ENCODE measurements at places on chromosomes 1 and 21.

GRCh38 chr21:45041351-45041805, 33.0 kb upstream of the ADARB1 start:
- DNase-seq: no peak

GRCh38 chr1:55321942-55322341, 106.8 kb upstream of the USP24 start:
- no peak for DNase-seq

GRCh38 chr21:16592381-16592780, 862.6 kb downstream of the USP25 start:
- DNase-seq: no peak

DNA sequence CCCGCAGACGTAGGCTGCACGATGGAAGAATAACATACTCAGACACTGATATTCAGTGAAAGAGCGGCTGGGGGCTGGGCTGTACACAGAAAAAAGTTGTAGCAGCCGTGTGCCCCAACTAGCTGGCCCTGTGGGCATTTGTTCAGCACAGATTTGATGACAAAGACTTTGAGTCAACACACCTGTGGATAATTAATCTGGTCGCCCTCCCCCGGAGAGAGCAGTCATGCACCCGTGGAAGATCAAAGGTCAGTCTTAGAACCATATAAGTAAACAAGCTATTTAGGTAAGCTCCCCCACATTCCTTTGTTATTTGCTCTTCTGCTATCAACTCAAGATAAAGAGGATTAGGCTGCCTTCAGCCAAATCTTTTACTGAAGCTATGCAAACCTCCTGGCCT, 148.4 kb upstream of the HMCN1 start:
- no peak for DNase-seq

DNA sequence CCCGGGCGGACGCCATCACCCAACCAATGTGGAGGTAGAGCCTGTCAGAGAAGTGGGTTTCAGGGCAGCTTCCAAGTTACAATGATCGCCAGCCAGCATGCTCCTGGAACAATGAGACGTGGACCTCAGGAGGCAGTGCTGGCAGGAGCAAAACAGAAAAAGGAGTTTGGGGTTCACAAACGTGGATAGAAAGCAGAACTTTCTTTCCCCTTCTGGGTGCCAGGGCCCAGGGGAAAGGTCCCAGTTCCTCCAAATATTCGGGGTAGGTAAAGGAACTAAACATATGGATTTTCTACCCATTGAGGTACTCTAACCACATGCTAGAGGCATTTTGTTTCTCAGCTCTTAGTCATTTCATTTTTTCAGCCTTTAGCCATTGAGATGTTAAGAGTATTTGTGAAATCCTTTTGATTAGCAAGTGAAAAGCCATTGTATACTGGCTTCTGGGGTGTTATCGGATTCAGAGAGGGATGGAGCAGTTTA, 488.4 kb upstream of the ADGRL2 start:
- no peak for DNase-seq

DNA sequence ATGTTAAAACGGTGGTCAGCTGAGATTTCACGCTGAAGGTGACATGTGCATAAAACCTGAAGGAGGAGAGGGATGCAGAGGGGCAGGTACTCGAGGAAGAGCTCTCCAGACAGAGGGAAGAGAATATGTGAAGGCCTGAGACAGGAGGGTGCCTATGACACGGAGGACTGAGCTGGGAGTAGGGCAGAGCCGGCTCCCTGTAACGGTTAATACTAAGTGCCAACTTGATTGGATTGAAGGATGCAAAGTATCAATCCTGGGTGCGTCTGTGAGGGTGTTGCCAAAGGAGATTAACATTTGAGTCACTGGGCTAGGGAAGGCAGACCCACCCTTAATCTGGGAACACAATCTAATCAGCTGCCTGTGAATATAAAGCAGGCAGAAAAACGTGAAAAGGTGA, 136.2 kb upstream of the SYT6 start:
- DNase-seq: no peak

GRCh38 chr1:6197746-6198427, 1.5 kb downstream of the RPL22 start:
- DNase-seq: no peak

- DNase-seq: no peak
Measured at GRCh38 chr1:242569867-242570266, 45.4 kb upstream of the PLD5 start.

All from right hindlimb (tissue), 1 donor.